ENCODE measurements at places on chromosomes 3 and 15.

DNA sequence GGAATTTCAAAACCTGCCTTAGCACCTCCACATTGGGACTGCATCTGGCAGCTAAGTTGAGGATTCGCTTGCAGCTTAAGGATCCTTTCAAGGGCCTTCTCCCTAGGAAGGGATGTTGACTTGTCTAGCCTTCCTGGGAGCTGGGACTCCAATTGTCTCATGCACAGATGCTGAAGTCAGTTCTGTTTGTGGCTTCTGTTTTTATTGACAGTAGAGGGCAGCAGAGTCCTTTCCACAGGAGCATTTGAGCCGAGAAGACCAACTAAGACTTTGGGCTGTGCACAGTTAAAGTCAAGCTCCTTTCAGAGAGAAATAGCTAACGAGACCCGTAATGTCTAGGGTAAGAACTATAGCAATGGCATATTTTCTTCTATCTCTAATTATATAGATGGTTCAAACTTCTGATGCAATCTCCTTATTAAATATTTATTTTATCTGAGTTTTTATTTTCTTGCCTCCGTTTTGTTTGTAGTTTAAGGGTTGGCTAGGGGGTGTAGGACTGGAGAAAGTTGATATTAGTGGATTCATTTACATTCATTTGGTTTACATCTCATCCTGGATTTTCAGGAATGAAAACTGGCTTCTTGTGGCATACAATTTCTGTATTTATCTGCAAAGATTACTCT, 59.7 kb upstream of the KBTBD8 start:
- no peak for DNase-seq

GRCh38 chr3:189778340-189778950, 147.3 kb downstream of the TP63 start:
- no peak for DNase-seq

GRCh38 chr3:153078826-153079225, 83.2 kb upstream of the RAP2B start:
- no peak for DNase-seq

DNA sequence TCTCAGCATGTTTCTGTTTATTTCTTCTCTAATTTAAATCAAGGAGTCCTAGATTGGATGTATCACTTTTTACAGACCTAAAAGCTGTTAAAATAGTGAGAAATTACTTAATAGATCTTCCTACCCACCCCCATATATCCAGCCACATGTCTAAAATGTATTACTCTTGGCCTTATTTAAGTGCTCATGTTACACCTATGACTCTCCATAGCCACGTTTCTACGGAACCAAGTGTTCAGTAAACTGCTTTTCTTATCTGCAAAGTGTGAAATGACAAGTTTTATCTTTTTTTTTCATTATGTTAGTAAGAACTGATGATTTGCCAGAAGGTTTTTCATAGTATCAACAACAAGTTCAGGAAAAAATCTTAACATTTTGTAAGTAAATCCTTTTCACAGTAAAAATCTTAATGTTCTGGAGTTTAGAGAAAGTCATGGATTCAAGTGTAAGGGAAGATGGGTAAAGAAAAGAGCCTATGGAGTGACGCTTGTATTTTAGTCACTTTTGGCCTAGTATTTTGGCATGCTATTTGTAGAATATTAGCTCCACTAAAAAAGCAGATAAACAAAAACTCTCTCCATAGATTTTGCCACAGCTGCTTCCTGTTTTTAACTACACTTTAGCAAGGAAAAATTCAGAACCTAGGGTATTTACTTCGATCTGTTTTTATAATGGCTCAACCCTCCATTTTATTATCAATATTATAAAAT, 41.2 kb upstream of the IGSF10 start:
- no peak for DNase-seq
